ENCODE measurements at places on chromosomes 5 and 9.

GRCh38 chr5:40453689-40454088 lies 226.0 kb upstream of the PTGER4 start:
- no peak for DNase-seq

- DNase-seq = no peak
Measured at GRCh38 chr5:166401391-166401790, 1890.1 kb upstream of the WWC1 start.

DNA sequence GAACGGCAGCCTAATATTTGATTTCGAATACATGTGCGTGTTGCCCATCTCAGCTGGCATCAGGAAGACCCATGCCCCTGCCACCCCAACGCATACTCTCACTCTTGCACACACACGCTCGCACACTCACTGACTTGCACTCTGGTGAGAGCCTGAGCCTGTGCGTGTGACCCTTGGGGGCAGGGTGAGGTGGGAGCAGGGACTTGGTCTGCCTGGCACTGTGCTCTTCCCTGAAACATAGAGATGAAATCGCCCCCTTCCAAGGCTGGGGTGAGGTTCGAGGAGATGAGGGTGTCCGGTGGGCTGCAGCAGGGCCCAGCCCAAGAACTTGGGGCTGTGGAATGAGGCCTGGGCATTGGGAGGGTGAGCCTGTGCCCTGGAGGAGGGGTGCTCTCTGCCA lies 1.2 kb downstream of the LCN9 start:
- DNase-seq = no peak

DNA sequence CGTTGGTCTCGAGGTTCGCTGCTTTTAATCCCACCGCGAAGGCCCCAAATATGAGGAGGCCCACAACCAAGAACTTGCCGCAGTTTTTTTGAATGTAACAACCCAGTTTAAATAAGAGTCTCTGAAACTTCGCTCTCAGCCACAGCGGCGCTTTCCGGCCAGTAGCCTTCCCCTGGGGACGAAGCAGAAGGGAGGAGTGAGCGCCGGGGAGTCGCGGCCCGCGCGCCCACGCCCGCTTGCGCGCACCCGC lies 10.4 kb downstream of the PTCH1 start:
- no peak for DNase-seq

DNA sequence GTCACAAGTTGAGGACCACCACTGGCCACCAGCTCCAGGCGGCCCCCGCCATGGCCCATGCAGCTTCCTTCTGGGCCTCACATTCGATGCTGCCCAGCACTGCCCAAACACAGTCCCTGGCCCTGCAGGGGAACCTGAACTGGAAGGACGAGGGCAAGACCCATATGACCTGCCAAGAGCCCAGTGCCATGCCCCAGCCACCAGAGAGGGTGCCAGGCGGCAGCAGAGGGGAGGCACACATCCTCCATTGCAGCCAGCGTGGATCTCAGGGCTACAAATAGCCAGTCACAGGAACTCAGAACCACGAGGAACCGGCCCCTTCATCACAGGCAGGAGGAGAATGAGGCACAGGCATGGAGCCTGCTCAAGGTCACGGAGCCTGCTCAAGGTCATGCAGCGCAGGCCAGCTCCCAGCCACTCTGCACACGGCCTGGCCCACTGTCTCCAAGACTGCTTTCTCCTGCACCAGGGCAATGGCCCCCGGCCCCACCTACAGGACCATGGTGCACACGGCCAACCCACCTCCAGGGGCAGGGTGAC lies 69.6 kb downstream of the SEMA4D start:
- DNase-seq = no peak

- DNase-seq = no peak
Measured at GRCh38 chr9:95302479-95302878, 15.0 kb downstream of the FANCC start.

DNA sequence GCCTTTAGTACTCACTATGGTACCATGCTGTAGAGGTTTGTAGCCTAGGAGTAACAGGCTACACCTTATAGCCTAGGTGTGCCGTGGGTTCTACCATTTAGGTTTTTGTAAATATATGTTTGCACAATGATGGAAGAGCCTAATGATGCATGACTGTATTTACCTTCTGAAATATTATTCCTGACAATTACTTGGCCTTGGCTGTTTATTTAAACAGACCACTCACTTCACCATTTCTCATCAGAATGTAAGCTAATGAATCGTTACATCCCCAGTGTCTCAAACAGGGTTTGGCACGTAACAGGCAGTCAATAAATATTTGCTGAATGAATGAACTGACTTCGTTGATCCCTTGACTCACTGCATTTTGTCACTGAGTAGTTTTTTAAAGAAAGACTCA lies 93.1 kb downstream of the MED27 start:
- DNase-seq = no peak

- DNase-seq = no peak
Measured at GRCh38 chr5:118115791-118116190, 872.6 kb downstream of the DTWD2 start.

GRCh38 chr5:80762573-80762972 lies 107.8 kb upstream of the DHFR start:
- no peak for DNase-seq

- DNase-seq = no peak
Measured at GRCh38 chr5:110832683-110833082, 93.9 kb downstream of the SLC25A46 start.

- DNase-seq = peak; percentile 60
Measured at GRCh38 chr5:164013077-164013670, 507.8 kb downstream of the MAT2B start.

GRCh38 chr5:61657010-61657409 lies 325.0 kb downstream of the ZSWIM6 start:
- no peak for DNase-seq

- DNase-seq = no peak
Measured at GRCh38 chr9:11758016-11758415, 935.2 kb upstream of the TYRP1 start.

GRCh38 chr5:40431734-40432133 lies 248.0 kb upstream of the PTGER4 start:
- DNase-seq = no peak

- no peak for DNase-seq
Measured at GRCh38 chr5:13567819-13568218, 376.7 kb downstream of the DNAH5 start.

GRCh38 chr9:16921855-16922254 lies 51.4 kb upstream of the BNC2 start:
- no peak for DNase-seq

DNA sequence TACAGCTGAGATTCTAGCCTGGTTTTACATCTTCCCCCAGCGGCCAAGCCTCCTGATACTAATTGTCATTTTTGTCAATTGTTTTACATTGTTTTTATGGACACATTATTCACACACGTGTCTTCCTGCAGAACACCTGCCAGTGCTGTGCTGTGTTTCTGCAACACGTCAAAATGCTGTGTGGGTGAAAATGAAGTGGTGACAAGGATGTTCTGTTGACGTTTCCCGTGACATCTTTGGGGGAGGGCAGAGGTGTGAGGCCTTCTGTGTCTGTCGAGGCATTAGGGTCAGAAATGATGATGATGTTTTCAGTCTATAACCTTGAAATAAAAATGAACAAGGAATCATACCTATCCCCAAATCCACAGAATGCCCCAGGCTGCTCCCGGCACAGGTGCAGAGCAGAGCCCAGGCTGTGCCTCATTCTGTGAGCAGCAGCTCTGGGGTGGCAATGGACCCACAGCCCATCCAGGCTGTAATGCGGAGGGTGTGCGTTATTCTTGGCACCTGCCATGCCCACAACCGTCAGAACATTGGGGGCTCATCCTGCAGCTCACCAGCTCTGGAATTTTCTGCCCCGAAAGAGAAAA lies 23.6 kb upstream of the CEP72 start:
- DNase-seq = no peak

DNA sequence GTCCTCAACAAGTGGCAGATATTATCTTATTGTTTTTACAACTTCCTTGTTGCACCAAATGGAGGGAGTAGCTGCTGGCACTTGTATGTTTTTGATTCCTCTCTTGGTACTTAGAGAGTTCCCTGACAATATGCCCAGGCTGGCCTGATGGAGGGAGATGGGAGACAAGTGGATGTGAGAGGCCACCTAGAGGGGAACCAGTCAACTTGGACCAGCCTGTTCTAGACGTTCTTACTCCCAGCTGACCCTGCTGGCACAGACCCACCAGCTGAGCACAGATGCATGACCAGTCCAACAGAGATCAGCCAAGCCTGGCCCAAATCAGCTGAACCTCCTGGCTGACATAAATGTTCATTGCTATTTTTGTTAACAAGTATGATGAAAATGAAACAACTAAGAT lies 60.9 kb upstream of the GDNF start:
- DNase-seq = peak; percentile 27

- DNase-seq = no peak
Measured at GRCh38 chr9:104861397-104861796, 66.6 kb downstream of the ABCA1 start.

DNA sequence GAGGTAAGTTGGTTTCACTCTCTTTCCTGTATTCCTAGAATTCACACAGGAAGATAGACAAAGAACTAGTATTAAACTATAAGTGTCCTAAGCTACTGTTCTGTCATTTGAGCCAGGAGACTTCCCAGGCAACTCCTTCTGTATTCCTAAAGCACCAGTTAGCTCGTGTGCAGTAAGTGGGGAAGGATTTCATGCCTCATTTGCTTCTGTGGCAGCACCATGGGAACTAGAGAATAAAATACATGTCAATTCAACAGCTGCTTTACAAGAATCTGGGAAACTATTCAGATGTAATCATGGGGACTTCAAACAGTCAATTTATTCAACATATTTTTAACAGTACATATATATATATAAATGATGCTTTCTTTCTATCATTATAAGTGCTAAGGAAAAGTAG lies 762.3 kb downstream of the PRELID2 start:
- no peak for DNase-seq

DNA sequence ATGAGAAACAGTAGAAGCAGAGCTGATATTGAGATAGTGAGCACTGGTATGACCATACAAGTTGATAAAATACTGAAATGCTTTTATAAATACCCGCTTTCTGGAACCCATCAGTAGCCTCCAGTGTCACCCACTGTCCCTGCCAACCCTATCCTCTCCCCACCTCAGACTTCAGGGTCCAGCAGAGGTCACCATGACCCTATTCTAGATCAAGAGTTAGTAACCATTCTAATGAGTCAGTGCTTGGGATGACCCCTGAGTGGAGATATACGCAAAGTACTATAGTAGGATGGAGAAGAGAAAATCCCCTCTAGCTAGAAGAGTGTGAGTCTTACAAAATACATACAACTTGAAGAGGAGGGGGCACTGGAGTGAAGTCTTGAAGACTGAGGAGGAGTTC lies 297.9 kb upstream of the BRINP1 start:
- DNase-seq = no peak

GRCh38 chr9:78879324-78880100 lies 582.6 kb downstream of the PSAT1 start:
- DNase-seq = no peak

DNA sequence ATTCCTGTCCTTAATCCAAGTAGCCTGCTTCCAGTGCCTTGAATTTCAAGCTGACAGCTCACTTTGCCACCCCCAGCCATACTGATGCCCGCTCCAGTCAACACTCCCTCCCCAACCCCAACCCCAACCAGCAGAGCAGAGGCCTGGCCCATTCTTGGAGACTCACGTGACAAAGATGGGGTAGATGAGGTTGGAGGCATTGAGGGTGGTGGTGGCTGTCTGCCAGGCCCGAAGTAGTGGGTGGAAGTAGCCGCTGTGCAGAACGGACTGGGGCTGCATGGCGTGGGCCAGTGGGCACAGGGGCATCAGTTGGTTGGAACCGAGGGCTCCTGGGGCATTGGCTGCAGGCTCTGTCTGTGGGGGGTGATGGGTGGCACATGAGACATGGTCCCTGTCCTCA lies 7.8 kb downstream of the ALAD start:
- DNase-seq = no peak

GRCh38 chr5:113042491-113043243 lies 66.1 kb downstream of the DCP2 start:
- DNase-seq = no peak

DNA sequence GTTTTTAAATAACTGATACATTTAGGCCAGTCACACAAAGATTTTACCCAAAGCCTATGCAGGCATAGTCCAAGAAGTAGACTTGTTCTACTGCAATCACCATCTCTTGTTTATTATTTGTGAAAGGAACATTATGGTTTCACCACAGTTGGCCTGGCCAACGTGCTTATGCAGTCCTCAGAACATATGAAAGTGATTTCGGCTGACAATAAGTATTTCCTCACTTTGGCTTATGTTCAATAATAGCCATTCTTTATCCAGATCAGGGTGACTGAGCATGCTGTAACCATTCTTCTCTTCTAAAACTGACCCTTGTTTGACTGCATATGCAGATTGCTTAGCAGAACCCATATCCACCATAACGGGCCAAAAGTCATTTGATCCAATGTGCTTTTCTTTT lies 76.6 kb upstream of the CCDC152 start:
- DNase-seq = no peak

DNA sequence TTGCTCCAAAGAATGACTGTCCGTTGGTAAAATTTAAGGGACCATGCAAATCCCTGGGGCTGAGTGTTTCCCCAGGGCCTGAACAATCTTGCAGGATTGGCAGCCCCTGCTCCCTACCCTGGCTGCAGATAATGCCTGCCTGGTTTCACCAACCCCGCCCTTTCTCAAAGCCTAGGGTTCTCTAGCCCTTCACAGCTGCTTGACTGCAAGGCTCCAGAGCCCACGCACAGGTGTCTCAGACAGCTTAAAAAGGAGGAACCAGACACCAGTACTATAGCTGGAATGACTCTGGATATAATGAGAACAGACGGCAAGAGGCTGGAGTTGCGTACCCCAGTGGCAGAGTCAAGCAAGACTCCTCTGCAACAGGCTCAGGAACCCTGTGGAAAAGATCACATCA lies 25.2 kb upstream of the TNIP1 start:
- DNase-seq = no peak

DNA sequence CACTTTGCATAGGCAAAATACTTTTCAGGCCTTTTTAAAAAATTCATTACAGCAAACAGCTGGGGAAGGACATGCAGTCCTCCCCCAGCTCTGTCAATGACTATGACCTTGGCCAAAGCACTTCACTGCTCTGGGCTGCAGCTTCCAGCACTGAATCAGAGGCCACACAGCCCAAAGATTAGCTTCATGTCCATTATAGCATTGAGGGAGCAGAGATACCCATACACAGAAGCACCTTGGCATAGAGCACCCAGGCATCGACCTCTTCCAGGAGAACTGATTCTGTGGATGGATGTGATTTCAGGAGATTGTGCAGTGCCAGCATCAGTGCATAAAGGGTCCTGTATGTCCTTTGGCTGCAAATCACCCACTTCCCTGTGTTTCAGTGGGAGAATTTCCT lies 241.9 kb downstream of the MARCHF11 start:
- no peak for DNase-seq

DNA sequence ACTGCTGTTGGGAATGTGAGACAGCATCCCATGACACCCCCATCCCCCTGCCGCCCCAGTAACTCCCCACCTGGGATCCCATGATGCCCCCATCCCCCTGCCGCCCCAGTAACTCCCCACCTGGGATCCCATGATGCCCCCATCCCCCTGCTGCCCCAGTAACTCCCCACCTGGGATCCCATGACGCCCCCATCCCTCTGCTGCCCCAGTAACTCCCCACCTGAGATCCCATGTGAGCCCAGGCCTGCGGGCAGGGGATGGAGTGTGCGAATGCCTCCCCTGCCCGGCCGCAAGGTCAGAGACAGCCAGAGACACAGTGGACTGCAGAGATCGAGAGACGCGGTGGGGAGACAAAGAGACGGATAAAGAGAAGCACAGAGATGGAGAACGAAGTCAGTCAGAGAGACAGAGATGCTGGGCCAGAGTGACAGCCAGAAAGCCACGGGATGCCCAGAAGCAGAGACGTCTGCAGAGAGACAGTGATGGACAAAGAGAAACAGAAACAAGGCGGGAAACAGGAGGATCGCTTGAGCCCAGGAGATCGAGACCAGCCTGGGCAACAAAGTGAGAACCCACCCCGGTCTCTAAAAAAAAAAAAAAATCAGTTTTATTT lies 992 bp downstream of the SH2D3C start:
- no peak for DNase-seq
